ENCODE measurements at places on chromosomes 6 and 20. TPM values are rescaled to one million over a fixed set of nuclear protein-coding genes. Genes with fewer than 3 reads are reported as not detected.

DNA sequence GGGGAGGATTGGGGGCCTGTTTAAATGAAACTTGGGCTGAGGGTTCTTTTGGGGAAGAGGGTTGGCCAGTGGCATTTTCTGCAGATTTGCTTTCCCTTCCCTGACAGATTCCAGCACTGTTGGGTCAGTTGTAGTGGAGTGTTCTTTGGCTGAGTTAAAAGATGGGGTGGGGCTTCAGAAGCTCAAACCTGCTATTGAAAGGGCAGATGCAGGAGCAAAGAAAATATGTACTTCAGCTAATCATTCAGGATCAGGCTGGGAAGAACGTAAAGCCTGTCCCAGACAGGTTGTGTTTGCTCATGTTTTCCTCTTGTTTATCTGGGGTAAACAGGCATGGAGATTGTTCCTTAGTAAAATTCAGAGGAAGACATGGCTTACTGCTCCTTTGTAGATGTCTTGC is 2.5 kb downstream of the SASH1 start:
- H3K27me3 ChIP-seq = no peaks in the 10 kb centered on the region
- H3K4me1 ChIP-seq = peaks cover 25% of the 10 kb centered on the region
- H3K4me3 ChIP-seq = peak overlapping the region; percentile 69
- DNase-seq = no peak
- peak overlapping the region; percentile 96 for H3K27ac ChIP-seq

DNA sequence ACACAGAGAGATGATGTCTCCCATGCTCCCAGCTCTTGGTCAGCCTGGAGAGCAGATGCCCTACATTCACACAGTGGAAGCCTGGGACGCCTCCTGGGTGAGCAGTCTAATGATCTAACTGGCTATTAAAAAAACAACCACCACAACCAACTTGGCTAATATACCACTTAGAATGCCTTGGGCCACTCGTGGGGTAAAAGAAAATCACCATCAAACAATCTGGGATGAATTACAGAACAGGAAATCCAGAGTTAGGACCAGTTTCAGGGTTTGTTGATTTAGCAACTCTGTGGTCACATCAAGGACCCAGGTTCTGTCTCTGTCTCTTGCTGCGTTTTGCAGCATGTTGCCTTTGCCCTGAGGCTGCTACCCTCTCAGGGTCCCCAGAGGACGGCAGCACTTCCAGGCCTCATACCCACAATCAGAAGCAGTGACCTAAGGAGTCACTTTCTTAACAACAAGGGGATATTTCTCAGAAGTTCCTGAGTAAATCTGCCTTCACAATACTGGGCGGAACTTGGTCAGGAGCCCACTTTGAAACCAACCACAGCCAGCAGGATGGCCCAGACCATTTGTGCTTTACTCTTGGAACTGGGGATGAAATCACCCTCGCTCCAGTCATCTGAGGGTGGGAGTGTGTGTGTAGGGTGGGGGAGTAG is 118.7 kb downstream of the CLIC5 start:
- no peaks in the 10 kb centered on the region for H3K4me1 ChIP-seq
- H3K27me3 ChIP-seq = no peaks in the 10 kb centered on the region
- DNase-seq = no peak
- no peaks in the 10 kb centered on the region for H3K36me3 ChIP-seq
- H3K4me3 ChIP-seq = no peak overlapping the region

The HFE gene
- total RNA-seq = 5.0 TPM

DNA sequence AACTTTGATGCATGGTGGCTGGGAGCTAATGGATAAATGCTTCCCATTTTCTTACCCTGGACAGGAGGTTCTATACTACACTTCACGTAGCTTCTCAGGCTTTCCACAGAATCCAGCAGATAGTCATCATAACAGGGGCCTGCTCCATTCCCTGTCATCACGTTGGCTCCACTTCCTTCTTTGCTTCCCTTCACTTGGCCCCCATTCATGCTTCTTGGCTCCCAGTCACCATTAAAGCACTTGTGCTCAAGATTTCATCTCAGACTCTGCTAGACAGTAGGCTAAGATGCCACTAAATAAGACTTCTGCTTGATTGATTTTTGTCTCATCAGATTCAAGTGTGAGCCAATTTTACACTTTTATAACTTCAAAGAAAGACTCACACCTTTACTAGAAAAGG is 134.5 kb upstream of the ENPP5 start:
- no peak overlapping the region for H3K27ac ChIP-seq
- no peaks in the 10 kb centered on the region for H3K36me3 ChIP-seq
- H3K4me1 ChIP-seq = no peaks in the 10 kb centered on the region

- H3K36me3 ChIP-seq = no peaks in the 10 kb centered on the region
- no peak for DNase-seq
- H3K27me3 ChIP-seq = no peaks in the 10 kb centered on the region
- no peak overlapping the region for H3K4me3 ChIP-seq
- no peaks in the 10 kb centered on the region for H3K4me1 ChIP-seq
These were observed 94.5 kb upstream of the VSTM2L start for GRCh38 chr20:37808233-37809070.

- no peak for DNase-seq
- no peak overlapping the region for H3K4me3 ChIP-seq
- H3K4me1 ChIP-seq = no peaks in the 10 kb centered on the region
- H3K27me3 ChIP-seq = no peaks in the 10 kb centered on the region
- no peaks in the 10 kb centered on the region for H3K36me3 ChIP-seq
These were observed 30.2 kb upstream of the SGK1 start for GRCh38 chr6:134347885-134348805.

DNA sequence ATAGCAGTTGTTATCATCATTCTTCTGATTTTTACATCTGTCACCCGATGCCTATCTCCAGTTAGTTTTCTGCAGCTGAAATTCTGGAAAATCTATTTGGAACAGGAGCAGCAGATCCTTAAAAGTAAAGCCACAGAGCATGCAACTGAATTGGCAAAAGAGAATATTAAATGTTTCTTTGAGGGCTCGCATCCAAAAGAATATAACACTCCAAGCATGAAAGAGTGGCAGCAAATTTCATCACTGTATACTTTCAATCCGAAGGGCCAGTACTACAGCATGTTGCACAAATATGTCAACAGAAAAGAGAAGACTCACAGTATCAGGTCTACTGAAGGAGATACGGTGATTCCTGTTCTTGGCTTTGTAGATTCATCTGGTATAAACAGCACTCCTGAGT is 2.1 kb downstream of the CALHM6 start:
- DNase-seq = no peak
- H3K27ac ChIP-seq = no peak overlapping the region
- H3K4me3 ChIP-seq = no peak overlapping the region
- H3K4me1 ChIP-seq = no peaks in the 10 kb centered on the region
- no peaks in the 10 kb centered on the region for H3K27me3 ChIP-seq

The ADTRP gene
- 2.5 TPM for total RNA-seq

The NOX3 gene
- not detected for total RNA-seq

DNA sequence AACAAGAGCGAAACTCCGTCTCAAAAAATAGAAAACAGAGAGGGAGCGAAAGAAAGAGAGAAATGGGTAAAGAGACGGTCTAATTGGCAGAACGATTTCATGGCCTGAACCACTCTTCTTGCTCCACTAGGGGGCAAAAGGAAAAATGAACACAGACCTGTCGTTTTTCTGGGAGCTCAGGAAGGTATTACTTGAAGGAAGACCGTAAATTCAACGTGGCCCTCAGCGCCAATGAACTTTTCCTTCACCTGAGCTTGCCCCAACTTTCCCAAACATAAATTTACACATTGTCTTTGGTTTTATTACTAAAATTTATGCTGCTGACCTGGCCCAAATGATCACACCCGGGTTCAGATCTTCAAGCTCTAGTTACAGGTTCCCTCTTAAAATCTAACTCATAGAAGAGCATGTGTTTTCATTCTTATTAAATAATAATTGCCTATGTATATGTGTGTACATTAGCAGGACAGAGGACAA is 67.3 kb downstream of the ATP9A start:
- peaks cover 10% of the 10 kb centered on the region for H3K4me1 ChIP-seq
- no peaks in the 10 kb centered on the region for H3K27me3 ChIP-seq
- no peak overlapping the region for H3K4me3 ChIP-seq
- no peak overlapping the region for H3K27ac ChIP-seq

DNA sequence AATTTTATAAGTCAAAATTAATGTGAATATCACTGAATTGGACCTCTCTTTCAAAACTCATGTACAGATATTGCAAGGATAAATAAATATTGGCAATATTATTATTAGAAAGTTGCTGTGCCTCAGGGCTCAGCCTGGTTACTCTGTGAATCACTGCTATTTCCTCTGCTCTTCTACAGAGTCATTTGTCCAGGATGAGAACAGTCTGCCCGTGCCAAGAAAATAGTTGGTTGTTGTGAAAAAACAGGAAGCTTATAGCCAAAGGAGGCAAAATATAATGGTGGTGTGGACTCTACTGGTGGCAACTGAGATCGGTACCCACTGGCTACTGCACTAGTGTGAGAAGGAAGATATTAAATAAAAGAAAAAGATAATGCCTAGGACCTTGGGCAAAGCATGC is 93.6 kb downstream of the RIMS1 start:
- no peak overlapping the region for H3K4me3 ChIP-seq
- H3K27ac ChIP-seq = no peak overlapping the region
- no peaks in the 10 kb centered on the region for H3K27me3 ChIP-seq
- DNase-seq = no peak
- H3K36me3 ChIP-seq = no peaks in the 10 kb centered on the region

GRCh38 chr6:13268913-13269518 is 59.3 kb downstream of the TBC1D7 start:
- H3K4me3 ChIP-seq = no peak overlapping the region
- no peaks in the 10 kb centered on the region for H3K27me3 ChIP-seq
- H3K27ac ChIP-seq = no peak overlapping the region
- H3K36me3 ChIP-seq = no peaks in the 10 kb centered on the region
- DNase-seq = no peak

DNA sequence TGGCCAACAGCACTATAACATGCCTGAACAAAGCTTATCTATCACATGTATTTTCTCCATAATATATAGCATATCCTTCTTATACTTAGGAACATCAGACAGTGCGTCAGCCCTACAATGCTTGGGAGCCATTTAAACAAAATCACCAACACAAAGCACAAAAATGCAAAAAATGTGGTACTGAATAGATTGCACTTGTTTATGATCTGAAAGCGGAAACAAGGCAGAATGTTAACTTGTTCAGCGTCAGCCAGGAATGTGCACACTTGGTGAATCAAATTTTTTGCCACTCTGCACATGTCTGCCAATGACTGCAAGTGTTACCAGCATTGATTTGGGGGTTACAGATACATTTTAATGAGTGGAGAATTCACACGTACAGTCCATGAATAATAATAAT is 14.8 kb downstream of the SLC35A1 start:
- H3K36me3 ChIP-seq = no peaks in the 10 kb centered on the region
- H3K27me3 ChIP-seq = no peaks in the 10 kb centered on the region
- no peak overlapping the region for H3K4me3 ChIP-seq
- no peak for DNase-seq
- H3K27ac ChIP-seq = no peak overlapping the region

The TP53INP2 gene
- total RNA-seq = 32.2 TPM

The CAGE1 gene
- 0.09 TPM for total RNA-seq

GRCh38 chr6:146578054-146578453 is 20.7 kb upstream of the ADGB start:
- no peaks in the 10 kb centered on the region for H3K36me3 ChIP-seq
- no peak for DNase-seq
- no peak overlapping the region for H3K4me3 ChIP-seq
- H3K4me1 ChIP-seq = no peaks in the 10 kb centered on the region
- no peak overlapping the region for H3K27ac ChIP-seq
- H3K27me3 ChIP-seq = no peaks in the 10 kb centered on the region

- H3K27ac ChIP-seq = no peak overlapping the region
- H3K27me3 ChIP-seq = peaks cover 87% of the 10 kb centered on the region
- peaks cover 54% of the 10 kb centered on the region for H3K4me1 ChIP-seq
- no peak for DNase-seq
- H3K4me3 ChIP-seq = no peak overlapping the region
These were observed 2.6 kb upstream of the NR2E1 start for GRCh38 chr6:108163267-108163643.

- DNase-seq = no peak
- no peaks in the 10 kb centered on the region for H3K4me1 ChIP-seq
- H3K36me3 ChIP-seq = no peaks in the 10 kb centered on the region
- H3K4me3 ChIP-seq = no peak overlapping the region
- H3K27me3 ChIP-seq = no peaks in the 10 kb centered on the region
These were observed 35.3 kb upstream of the KIFC1 start for GRCh38 chr6:33356295-33356694.

The TRIM10 gene
- not detected for total RNA-seq

DNA sequence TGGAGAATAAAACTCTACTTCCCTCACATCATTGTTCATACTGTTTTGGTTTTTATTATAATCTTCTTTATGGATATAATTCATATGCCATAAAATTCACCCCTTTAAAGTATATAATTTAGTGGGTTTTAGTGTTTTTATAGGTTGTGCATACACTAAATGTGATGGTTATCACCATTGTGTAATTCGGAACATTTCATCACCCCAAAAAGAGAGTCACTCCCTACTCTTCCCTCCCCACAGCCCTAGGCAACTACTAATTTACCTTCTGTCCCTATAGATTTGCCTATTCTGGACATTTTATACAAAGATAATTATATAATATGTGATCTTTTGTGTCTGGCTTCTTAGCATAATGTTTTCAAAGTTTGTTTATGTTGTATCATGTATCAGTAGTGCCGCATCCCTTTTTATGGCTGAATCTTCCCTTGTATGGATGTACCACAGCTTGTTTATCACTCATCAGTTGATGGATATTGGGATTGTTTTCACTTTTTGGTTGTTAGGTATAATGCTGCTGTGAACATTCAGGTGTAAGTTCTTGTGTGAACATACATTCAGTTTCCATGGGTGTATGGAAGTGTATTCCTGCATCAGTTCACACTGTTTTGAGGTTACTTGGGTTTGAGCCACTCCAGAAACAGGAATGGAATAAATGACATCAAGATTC is 4.2 kb downstream of the TM9SF4 start:
- no peak overlapping the region for H3K4me3 ChIP-seq
- no peak for DNase-seq
- H3K4me1 ChIP-seq = peaks cover 81% of the 10 kb centered on the region
- H3K36me3 ChIP-seq = no peaks in the 10 kb centered on the region
- no peaks in the 10 kb centered on the region for H3K27me3 ChIP-seq

GRCh38 chr6:139713900-139714506 is 339.6 kb upstream of the CITED2 start:
- no peak overlapping the region for H3K4me3 ChIP-seq
- no peaks in the 10 kb centered on the region for H3K27me3 ChIP-seq
- no peaks in the 10 kb centered on the region for H3K36me3 ChIP-seq
- no peaks in the 10 kb centered on the region for H3K4me1 ChIP-seq

The NFATC2 gene
- total RNA-seq = 6.7 TPM

DNA sequence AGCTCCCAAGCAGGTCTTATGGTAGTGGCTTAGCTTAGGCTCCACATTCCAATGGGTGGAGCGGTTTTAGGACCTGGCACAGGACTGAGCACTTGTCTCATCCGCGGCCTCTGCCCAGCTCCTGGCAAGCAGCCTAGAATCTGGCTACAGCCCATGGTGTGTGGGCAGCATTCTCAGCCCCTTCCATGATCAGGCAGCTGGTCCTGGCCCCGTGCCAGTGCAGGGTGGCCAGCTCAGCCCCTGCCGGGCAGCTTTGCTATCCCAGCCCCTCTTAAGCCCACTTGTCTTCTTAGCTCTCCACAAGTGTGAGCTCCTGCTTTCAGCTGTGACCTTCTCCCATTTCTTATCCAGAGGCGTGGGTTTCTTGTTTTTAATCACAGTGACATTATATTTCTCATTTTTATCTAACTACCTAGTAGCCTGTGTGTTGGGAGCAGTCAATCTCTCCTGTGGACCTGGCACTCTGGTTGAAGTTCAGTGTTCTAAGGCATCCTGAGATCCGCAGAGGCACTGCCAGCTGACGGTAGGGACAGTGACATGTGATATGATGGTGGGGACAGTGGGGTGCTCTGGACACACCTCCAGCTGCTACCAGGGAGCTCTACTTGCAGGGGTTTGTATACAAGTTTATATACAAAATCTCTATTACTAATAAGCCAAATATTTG is 119.9 kb upstream of the PRND start:
- no peak for DNase-seq
- no peaks in the 10 kb centered on the region for H3K36me3 ChIP-seq
- H3K4me3 ChIP-seq = no peak overlapping the region
